ENCODE measurements at places on chromosomes 16 and 17.

- peak; percentile 11 for DNase-seq
Observed at GRCh38 chr16:14301169-14302030, 230.3 kb downstream of the MRTFB start.

- DNase-seq: no peak
Observed at GRCh38 chr17:36011201-36011600, 6.6 kb downstream of the CCL23 start.

DNA sequence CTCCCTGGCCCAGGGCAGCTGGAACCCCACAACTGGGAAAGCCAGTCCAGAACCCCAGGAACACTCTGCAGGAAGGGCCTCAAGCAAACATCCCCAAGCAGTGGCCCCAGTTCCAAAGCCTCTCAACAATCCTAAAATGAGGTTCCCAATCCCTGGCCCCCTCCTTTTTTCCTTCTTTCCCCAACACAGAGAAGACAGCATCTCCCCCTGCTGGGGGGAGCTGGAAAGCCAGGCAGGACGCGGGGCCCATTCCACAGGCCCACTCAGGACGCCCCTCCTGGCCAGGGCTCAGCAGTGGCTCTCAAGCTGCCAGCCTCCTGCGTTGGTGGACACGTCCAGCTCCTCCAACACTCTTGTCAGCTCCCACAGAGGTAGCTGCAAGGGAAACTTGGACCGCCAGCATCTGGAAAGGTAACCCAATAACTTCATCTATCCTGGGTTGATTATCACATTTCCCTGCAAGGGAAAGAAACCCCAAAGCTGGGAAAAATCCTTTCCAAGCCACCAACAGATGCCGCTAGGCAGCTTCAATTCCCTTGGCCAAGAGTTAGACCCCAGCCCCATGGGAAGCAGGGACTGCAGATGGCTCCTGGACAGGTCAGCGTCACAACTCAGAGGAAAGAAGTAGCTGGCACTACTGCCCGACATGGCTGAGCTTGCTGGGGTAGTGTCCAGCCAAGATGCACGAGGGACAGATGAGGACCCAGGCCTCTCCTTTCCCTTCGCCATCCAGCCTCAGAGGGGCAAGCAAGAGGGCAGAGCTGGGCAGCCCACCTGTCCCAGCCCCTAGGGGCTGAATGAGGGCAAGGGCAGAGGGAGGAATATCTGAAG is 7.6 kb downstream of the HDAC5 start:
- DNase-seq: peak; percentile 58

GRCh38 chr17:40430272-40431230 is 12.7 kb upstream of the IGFBP4 start:
- DNase-seq: no peak

DNA sequence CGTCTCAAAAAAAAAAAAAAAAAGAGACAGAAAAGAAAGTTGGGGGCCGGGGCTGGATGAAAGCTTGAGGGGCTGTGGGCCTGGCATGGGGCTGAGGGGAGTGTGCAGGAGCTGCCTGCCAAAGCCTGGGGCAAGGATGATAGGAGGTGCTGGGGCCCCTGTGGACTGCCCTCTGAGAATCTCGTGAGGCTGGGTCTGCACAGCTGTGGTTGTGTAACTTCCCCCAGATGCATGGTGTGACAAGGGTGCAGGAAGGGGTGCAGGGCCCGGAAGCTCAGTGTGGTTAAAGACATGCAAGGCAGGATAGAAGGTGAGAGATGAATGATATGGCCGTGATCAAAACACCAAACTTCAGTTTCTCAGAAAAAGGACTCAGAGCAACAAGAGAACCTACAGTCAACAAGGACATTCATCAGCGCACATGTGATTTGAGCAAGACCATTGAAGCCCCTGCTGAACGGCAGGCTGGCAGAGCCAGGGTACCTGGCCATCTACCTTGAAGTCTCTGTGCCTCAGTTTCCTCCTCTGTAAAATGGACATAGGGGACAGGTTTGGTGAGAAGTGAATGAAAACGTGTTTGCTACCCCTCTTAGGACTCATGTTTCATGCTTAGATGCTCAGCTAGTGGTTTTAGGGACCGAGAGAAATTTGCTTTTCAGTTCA is 9.6 kb downstream of the IL32 start:
- DNase-seq: no peak
